ENCODE measurements at places on chromosomes 7 and 10. TPM values are rescaled to one million over a fixed set of nuclear protein-coding genes. Genes with fewer than 3 reads are reported as not detected.
A peak's percentile ranks its signal among the peaks of the same experiment; 100 is the strongest.

DNA sequence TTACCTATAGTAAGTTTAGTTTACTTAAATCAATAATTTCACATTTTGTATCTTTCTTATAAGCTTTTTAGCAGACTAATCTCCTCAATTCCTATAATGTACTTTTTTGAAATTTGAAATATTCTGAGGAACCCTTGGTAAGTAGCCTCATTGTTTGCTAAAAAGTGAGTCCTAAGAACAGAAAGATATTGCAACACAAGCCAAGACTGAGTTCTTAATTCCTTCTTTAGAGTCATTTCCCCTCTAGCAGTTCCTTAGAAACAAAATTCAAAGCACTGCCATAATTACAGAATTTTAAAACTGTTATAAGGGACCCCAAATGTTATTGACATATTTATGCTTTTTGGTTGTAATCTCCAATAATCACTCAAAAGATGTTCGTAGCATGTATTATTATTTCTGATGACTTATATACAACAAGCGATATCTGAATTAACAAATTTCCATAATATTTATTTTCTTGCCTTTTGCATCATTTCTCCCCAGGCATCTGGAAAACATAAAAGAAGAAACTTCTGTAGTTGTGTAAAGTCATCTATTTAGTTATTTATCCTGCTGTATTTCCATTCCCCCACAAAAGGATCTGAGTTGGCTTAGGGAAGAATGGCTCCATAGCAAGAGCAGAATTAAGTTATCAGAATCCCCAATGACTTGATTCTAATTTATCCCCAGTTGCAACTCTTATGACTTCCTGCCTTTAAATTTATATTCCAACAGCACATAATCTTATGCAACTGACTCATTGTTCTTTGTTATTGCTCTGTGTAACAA lies 67.8 kb downstream of the TMEM26 start:
- DNase-seq: no peak

- peak; percentile 91 for DNase-seq
Measured at GRCh38 chr10:100370714-100371481, 23.9 kb downstream of the SCD start.

DNA sequence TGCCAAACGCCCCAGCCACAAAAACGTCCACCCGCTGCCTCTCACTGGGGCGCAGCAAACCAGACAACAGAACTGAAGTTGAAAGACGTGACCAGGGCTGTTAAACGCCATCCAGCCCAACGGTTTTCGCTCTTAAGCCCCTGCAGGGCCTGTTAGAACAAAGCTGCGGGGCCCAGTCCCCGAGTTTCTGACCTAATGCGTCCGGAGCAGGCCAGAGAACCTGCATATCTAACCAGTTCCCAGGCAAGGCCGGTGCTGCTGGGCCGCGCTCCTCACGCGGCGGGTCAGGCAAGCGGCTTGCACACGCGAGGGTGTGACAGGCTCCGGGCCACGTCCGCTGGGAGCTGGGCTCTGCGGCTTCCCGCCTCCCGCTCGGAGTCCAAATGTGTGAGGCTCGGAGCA lies 87.0 kb downstream of the PTPRN2 start:
- DNase-seq: no peak

DNA sequence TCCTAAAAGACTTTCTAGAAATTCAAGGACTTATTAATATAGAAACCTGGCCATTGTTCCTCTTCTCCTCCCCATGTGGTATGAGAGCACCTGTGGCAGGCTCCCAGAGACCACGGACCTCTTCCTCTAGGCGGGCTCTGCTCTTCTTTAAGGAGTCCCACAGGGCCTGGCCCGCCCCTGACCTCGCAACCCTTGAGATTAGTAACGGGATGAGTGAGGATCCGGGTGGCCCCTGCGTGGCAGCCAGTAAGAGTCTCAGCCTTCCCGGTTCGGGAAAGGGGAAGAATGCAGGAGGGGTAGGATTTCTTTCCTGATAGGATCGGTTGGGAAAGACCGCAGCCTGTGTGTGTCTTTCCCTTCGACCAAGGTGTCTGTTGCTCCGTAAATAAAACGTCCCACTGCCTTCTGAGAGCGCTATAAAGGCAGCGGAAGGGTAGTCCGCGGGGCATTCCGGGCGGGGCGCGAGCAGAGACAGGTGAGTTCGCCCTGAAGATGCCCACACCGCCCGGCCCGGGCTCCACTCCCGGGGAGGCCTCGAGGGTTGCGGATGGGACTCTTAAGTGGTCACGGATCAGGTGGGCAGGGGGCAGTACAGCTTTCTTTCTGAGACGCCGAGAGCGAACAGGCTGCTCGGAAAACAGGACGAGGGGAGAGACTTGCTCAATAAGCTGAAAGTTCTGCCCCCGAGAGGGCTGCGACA lies at the start of gene SLC26A4:
Gene SLC26A4 (plus strand): TSS at position 448 of the 700 bp plus-strand sequence. CDS start 814 bp downstream, outside the sequence.
- no peak for DNase-seq

DNA sequence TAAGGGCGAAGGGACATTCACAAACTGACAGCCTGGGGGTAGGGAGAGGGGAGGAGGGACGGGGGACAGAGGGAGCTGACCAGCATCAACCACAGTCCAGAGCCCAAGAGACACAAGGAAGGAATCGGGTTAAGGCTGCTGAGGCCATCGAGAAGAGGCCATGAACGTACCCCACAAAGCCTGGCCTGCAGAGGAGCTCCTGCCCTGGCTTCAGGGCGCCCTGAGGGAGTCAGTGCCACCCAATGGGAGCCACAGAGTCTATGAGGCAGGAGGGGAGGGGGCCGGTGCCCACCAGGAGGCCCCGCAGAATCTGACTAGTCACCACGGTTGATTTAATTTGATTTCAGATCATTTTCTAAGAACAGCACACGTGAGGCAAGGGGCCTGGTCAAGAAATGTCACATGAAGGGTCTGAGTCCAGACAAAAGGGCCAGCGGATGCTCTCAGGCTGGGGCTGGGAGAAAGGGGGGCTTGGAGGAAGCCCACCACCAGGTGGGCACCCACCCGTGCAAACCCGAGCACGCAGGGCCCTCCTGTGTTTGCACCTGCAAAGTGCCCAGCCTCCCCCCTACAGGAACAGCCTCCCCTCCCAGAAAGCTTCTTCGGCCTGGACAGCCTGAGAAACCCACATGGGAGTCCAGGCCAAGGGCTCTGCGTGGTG lies 40.4 kb downstream of the CAMK2B start:
- DNase-seq: peak; percentile 2

DNA sequence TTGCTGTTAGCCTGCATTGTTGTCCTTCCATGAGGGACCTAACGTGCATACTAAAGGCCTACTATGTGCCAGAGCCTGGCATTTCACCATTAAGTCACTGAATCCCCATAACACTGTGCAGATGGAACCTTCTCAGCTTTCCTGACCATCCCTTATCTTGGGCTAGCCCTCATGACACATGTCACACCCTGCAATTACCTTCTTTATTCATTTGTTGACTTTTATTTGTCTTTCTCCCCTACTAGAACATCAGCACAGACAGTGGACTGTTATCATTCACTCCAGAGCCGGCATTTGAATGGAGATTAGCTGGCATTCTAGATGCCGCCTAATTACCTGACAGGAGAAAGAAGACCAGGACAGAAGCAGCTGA lies 471.1 kb upstream of the GALNT17 start:
- no peak for DNase-seq

Gene PTN
- total RNA-seq: 4.0 TPM

Gene ANKRD30A
- not detected for total RNA-seq

Gene SLC13A4
- not detected for total RNA-seq

DNA sequence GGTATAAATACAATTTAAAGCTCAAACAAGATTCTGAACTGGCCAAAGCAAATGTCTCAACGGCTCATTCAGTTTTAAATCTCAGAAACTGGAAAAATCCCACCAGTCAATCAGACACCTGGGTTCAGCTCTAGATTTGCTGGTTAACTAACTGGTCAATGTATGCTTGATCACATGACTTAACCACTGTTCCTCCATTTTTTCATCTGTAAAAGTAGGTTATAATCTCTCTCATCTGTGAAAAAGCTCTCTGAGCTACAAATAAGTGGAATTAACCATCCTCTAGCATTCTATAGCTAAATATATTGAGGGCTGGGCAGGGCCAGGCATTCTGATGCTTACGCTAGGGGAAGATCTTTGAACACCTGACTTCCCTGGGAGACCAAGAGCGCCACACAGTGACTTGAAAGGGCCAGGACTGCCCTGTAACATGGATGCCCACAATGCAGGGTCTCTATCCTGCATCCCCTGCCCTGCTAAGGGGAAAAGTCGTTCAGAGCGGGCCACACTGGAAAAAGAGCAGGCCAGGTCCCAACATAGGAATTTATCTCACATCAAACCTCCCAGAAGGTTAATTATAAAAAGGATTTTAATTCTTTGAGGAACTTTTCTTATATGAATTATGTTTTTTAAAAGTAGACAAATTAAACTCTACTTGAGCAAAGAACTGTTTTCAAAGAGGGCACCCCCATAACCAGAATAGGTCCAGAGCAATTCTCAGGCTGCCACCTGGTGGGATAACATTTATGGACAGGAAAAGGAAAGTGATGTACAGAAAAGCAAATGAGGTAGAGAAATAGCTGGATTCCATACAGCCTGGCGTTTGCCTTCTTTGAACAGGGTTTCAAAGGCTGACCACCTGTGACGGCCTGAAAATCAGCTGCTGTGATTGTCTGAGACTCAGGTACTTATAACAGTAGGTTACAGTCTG lies 1.8 kb downstream of the RP9 start:
- peak; percentile 32 for DNase-seq

Gene CYP3A4
- total RNA-seq: not detected

DNA sequence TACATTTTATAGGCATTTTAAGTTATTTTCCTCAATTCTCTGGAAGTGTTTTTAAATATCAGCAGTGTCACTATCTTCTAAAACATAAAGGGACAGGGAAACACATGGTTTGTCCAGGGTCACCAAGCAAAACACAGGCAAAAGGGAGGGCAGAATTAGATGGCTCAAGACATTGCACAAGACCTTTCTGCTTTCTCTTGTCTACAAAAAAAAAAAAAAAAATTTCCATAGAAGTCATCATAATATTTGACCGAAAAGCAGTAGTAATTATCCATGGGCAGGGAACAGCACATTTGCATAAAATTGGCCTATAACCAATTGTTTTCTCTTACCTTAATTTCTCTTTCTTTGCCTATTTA lies 703.1 kb upstream of the FZD8 start:
- no peak for DNase-seq

DNA sequence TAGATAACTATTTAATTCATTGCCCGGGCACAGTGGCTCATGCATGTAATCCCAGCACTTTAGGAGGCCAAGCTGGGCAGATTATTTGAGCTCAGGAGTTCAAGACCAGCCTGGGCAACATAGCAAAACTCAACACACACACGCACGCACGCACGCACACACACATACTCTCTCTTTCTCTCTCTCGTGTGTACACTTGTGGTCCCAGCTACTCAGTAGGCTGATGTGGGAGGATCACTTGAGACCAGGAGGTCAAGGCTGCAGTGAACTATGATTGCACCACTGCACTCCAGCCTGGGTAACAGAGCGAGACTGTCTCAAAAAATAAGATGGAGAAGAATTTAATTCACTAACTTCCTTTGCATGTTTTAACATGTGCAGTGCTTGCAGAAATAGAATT lies 38.1 kb downstream of the PTPN12 start:
- DNase-seq: no peak

DNA sequence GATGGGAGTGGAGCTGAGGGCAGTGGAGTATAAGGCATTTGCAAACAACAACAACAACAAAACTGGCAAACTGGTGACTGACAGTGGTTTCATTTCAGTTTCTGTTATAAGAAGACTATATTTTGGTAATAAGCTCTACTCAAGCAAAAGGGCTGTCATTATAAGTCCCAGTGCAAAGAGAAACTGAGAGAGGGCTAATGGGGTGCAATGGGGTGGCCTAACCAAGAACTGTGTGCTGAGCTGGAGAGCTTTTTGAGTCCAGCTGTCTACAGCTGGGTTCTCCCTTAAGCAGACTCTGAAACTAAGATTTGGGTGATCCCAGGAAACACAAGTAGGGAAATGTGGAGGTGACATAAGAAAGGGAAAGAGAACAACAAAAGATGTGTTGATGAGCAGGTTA lies 439.3 kb downstream of the ADRA2A start:
- DNase-seq: no peak

Gene ZCWPW1
- 0.68 TPM for total RNA-seq

DNA sequence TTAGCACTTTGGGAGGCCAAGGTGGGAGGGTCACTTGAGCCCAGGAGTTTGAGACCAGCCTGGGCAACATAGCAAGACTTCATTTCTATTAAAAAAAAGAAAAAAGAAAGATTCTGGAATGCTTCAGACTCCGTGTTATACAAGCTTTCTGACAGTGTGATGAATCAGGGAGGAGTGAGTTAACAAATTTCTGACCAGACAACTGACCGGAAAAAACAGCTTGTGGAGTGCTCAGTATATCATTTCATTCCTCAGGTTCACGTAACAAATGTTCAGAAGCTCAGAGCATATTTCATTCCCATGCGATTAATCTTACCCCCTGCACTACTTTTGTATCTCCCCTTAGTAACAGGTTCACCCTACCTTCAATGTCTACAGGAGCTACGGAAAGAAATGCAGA lies 28.6 kb upstream of the TNPO3 start:
- DNase-seq: no peak

- DNase-seq: no peak
Measured at GRCh38 chr7:15753887-15754579, 67.5 kb upstream of the MEOX2 start.

- DNase-seq: no peak
Measured at GRCh38 chr7:151336027-151336708, 5.4 kb upstream of the NUB1 start.

Gene CTAGE6
- total RNA-seq: not detected

Gene SLC39A12
- total RNA-seq: not detected

Gene CPN1
- not detected for total RNA-seq

DNA sequence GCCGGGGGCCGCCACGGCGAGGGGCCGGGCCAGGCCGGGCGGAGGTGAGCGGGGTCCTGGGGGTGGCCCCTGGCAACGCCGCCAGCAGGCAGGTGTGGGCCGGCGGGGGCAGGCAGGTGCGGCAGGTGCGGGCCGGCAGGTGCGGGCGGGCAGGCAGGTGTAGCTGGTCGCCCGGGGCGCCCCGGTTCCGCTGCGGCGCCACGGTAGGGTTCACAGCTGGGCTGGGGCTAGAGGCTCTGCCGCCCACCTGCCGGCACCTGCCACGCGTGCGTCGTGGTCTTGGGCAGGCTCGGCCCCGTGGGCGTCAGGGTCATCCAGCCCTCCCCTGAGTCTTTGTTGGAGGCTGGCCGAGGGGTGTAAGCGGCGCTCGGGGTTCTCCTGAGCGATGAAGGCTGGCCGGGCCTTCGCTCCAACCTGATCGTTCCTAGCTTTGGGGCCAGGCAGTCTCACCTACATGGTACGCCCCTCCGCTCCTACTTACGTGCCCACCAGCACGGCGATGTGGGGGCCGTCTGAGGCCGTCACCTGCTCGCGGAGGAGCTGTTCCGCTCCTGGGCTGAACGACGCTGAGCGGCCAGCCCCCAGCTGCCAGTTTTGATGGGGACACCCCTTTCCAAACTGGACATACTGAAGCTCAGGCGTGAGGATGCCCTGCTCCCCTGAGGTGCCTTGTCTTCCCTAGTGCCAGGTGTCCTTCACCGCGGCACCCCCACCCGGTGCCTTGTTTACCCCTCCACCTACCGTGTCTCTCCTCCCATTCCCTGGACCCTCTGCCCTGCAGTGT lies 493 bp downstream of the ZMIZ2 start:
- no peak for DNase-seq

- DNase-seq: no peak
Measured at GRCh38 chr7:135957627-135958026, 19.5 kb downstream of the MTPN start.

Gene TDRD1
- total RNA-seq: not detected

Gene ANKRD26
- 5.9 TPM for total RNA-seq

GRCh38 chr7:17411922-17412321 lies 113.5 kb downstream of the AHR start:
- no peak for DNase-seq

Gene EXOC6
- total RNA-seq: 11.9 TPM

Gene CYREN
- total RNA-seq: 36.4 TPM

Measured in transverse colon (tissue), 4 donors.